Activated CD4-positive, alpha-beta T cell treated with anti-CD3 and anti-CD28 coated beads, Interleukin-2, amount 10 ng/mL, durations not matched to agents 7 days and 5 days (primary cell): ENCODE measurements at places on chromosomes 4 and X.

- no peak for DNase-seq
Observed at GRCh38 chr4:85522277-85522676, 47.3 kb downstream of the ARHGAP24 start.

DNA sequence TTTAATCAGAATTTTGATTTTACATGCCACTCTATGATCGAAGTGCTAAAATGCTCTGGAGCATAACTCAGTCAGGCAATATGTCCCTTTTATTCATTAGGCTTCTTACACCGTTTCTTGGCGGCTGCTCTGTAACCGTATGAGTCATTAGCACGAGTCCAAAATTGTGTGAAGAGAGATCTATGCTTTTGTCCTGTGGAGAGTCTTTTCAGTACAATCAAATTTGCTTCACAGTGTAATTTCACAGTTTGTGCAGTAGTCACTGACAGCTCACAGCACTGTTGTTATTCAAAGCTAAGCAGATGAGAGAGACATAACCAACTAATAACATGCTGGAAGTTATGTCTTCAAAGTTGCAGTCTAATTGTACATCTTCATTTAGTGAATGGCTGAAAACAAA, 167.8 kb downstream of the PCDH10 start:
- no peak for DNase-seq

DNA sequence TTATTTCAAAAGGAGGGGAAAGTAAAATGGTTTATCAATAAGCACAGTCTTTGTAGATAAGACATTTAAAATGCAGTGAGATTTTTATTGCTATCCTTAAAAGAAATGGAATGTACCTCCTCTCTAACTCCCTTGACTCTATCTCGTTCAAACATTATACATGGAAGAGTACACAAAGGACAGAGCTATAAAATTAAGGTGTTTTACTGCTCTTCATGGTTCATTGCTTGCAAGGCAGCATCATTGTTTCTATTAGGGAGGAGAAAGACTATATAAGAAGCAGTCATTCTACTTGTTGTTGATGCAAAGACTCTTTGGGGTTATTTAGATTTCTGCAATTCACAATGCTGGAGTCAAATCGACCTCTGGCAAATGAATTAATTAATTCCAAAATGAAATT, 380.2 kb upstream of the NDST3 start:
- DNase-seq: no peak

GRCh38 chrX:45850775-45851433, 650.2 kb upstream of the DIPK2B start:
- peak; percentile 23 for DNase-seq

GRCh38 chr4:68907245-68907644, 44.4 kb downstream of the UGT2A3 start:
- DNase-seq: no peak

GRCh38 chrX:115486510-115486909, 74.5 kb upstream of the PLS3 start:
- DNase-seq: no peak

GRCh38 chr4:111652236-111652635, 493.0 kb upstream of the FAM241A start:
- DNase-seq: no peak

- no peak for DNase-seq
Observed at GRCh38 chrX:101195442-101196173, 24.0 kb upstream of the DRP2 start.

GRCh38 chr4:2871911-2872310, 28.3 kb downstream of the ADD1 start:
- DNase-seq: no peak

GRCh38 chrX:149531599-149531998, 9.2 kb upstream of the EOLA1 start:
- no peak for DNase-seq

- no peak for DNase-seq
Observed at GRCh38 chrX:22237479-22237878, 35.2 kb upstream of the CBLL2 start.

- peak; percentile 76 for DNase-seq
Observed at GRCh38 chr4:184416913-184417734, 57.2 kb downstream of the IRF2 start.
